ENCODE measurements at places on chromosomes 4 and X.

GRCh38 chr4:130026185-130026584 is 930.2 kb downstream of the C4orf33 start:
- no peak for DNase-seq

- DNase-seq = no peak
Observed at GRCh38 chr4:11545651-11546050, 117.0 kb upstream of the HS3ST1 start.

- no peak for DNase-seq
Observed at GRCh38 chr4:63607169-63607872, 801.9 kb downstream of the TECRL start.

DNA sequence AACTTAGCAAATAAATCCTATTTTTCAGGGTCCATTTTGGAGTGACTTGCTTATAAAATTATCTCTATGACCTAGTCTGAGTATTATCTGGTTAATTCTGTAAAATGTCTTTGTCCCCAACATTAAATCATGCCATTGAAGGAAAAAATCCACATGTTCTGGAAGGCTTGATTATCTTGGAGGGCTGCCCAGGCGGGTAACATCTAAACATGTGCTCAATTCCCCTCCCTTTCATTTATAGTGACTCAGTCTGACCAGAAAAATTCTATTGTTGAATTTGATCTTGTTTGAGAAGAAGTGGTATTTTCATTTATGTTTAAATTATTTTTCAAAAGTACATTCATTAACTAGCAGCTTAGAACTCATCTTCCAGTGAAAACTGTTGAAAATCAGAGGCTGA is 55.4 kb upstream of the SLC10A7 start:
- no peak for DNase-seq

GRCh38 chr4:88419874-88420273 is 37.0 kb upstream of the HERC5 start:
- DNase-seq = no peak

DNA sequence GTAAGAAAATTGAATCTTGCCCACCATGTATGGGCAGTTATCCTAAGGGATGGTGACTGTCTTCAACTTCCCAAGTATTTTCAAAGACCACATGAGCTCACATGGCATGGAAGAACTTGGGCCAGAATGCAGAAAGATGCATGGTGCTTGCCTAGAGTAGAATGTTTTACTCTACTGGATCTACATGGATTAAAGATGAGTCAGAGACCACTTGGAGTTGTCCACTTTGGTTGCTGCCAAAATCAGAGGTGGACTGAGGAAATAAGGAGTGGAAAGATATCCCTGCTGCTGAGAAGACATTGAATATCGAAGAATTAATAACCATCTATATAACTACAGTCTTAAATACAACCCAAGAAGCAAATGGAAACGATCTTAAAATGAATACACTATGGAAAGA is 498.1 kb downstream of the NLGN4X start:
- no peak for DNase-seq

GRCh38 chr4:37967736-37968135 is 7.5 kb downstream of the PTTG2 start:
- DNase-seq = no peak

DNA sequence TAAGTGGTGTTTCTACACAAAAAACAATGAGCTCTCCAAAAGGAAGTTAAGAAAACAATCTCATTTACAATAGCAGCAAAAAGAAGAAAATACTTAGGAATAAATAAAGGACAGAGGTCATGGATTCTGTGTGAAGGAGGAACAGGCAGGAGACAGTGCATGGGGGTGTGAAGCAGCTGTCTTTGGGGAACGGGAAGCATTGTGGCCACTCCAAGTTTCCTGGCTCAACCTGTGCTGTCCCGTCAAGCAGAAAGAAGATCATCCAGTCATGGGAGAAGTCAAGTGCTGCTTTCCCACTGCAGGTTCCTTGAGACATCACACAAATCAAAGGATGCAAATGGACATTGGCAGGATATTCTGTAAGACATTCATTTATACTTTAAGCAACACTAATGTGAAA is 66.1 kb upstream of the MAML3 start:
- DNase-seq = no peak

- DNase-seq = peak; percentile 8
Observed at GRCh38 chrX:16445166-16445752, 204.7 kb upstream of the S100G start.

DNA sequence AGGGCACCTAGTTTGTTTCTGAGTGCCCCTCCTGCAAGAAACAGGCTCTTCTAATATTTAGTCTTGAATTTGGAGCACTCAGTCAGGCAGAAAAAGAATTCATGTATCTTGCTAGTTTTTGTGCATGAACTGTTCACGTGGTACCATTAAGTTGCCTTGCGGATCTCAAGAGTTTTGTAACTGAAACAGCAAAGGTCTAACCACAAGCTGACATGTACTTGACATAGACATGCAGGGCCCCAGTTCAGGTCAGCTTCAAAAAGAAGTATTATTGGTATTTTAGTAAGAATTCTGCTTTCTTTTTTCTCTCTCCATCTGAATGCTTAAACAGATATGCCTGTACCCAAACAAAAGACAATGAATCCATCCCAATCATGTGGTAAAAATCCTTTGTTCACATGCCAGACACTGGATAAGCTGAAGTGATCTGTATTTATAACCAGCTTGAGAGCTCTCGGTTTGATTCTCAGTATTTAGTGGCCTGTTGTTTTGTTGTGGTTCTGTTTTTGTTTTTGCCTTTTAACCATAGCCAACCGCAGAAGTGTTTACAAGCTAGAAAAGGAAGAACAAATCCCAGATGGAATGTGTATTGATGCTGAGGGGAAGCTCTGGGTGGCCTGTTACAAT is 13.0 kb downstream of the RGN start:
- DNase-seq = no peak

DNA sequence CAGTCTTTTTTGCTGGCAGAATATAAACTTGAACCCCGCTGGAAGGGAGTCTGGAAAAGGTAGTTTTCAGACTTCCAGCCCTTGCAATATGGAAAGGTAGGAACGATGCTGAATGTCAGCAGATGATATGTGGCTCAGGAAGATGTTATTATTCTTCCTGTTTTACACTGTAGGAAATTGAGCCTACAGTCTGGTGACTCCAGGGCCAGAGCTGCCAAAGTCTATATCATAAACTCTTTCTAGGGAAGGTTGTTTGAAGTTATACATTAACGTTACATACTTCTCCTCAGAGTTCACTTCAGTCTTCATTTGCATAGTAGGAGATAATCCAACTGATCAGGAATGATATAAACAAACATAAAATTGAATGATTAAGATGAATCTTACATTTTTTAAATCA is 141.3 kb downstream of the FAT4 start:
- DNase-seq = no peak

GRCh38 chr4:116501954-116502353 is 583.4 kb downstream of the TRAM1L1 start:
- DNase-seq = no peak

GRCh38 chrX:137684591-137684990 is 118.7 kb downstream of the ZIC3 start:
- DNase-seq = no peak

GRCh38 chr4:173243917-173244658 is 75.5 kb downstream of the GALNT7 start:
- DNase-seq = no peak

- DNase-seq = no peak
Observed at GRCh38 chr4:10690185-10690907, 5.8 kb upstream of the CLNK start.

DNA sequence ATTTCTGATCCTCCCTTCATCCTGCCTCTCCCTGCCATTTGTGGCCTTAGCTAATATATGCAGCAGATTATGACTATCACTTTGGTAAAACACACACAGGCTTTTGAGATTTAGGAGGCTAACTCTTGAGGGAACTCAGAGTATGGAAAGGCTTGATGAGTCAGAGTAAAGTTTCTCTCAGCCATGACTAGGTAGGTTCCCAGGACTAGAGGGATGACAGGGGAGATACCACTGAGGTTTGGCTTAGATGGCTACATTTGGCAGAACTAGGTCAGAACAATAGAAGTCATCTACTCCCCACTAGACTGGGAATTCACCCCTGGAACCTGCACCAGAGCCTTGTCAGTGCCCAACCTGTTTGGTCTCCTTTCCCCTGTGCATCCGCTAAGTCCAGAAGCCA is 585.7 kb downstream of the TLL1 start:
- no peak for DNase-seq

GRCh38 chr4:176277162-176277904 is 8.3 kb upstream of the ASB5 start:
- DNase-seq = no peak

- no peak for DNase-seq
Observed at GRCh38 chrX:38929966-38930421, 128.7 kb downstream of the MID1IP1 start.
